ENCODE measurements at places on chromosomes 11 and 22.

- no peak for DNase-seq
These were observed 55.7 kb downstream of the PHF21B start for GRCh38 chr22:44954149-44954548.

DNA sequence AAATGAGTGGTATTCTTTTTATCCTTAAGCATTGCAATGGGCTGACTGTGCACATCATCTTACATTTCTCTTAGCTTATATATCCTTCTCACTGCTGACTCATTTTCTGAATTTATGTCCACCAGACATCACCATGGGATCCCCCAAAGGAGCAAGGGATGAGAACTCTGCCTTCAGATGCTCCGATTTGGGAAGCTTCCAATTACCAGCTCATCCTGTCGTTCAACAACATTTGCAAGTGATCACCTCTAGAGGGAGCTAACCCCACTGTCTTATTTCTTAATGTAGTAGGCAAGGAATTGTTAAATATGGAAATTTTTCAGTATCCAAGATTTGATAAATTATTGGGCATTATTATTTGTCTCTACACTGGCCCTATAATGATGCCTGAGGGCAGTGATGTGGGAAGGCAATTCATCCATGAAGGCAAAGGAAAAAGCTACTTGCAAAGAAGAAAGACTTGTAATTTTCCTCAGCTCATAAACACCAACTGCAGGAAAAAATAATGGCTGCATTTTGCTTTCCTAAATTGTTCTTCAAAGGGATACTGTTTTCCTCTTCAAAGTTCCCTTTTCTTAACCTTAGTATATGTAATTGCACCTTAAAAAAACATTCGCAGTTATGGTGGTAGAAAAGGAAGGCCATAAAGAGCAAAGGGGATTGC lies 102.4 kb upstream of the FSHB start:
- DNase-seq: peak; percentile 49

DNA sequence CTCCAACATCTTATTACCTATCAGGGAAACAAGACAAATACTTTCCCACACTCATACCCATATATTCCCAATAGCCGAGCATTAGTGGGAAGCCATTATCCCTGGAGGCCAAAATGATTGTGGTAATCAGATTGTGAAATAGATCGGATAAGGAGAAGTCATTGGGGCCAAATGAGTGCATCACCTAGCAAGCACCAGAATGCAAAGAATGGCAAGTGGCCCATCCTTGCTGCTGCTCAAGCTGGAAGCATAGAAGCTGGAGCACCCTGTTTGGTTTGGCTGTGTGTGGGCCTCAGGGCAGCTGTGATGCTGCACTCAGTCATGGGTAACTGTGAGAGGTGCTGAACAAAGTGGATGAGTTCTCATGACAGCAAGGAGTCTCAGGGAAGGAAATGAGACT lies 18.7 kb upstream of the DBX1 start:
- no peak for DNase-seq

DNA sequence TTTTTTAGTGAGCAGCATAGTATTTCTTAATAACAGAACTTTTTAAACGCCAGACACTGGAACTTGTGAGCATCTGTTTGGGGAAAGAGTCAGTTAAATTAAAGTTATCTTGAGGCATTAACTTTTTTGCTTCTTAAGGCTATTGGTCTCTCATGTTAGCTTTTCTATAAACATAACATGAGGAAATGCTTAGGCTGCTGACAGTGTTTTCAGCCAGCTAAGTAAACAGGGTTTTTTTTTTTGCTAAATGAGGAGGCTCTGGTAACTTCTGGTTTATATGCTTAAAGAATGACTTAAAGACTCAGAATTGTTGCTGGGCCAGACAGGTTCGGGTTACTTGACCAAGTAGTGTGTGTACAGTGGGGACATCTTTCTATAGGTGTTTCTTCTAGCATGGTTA lies 95.8 kb upstream of the ALKBH3 start:
- DNase-seq: no peak

- peak; percentile 30 for DNase-seq
These were observed 15.8 kb downstream of the UPB1 start for GRCh38 chr22:24510637-24511625.

GRCh38 chr11:2528301-2529050 lies 83.7 kb downstream of the KCNQ1 start:
- no peak for DNase-seq

GRCh38 chr11:66408488-66409214 lies 12.2 kb upstream of the NPAS4 start:
- DNase-seq: peak; percentile 85

GRCh38 chr11:100870138-100870537 lies 183.1 kb downstream of the ARHGAP42 start:
- DNase-seq: no peak

- no peak for DNase-seq
These were observed 17.9 kb downstream of the STX3 start for GRCh38 chr11:59773083-59773440.

DNA sequence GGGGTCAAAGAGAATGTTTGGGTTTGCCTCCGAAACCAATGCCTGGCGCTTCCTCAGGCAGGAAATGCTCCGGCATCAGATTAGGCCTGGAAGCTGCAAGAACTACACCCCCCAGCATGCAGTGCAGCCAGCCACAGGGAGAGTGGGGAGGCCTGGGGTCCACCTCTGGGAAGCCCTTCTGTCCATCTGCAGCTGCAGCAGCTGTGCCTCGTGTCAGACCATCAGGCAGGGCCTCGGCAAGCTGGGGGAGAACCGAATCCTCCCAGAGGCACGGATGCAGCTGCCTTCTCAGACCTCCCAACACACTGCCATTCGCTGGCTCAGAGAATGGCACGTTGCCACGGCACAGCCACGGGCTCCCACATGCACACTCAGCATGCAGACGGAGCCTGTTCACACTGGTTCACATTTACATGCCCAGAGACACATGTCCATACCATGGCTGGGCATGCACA lies 57.4 kb downstream of the NECTIN1 start:
- DNase-seq: no peak

DNA sequence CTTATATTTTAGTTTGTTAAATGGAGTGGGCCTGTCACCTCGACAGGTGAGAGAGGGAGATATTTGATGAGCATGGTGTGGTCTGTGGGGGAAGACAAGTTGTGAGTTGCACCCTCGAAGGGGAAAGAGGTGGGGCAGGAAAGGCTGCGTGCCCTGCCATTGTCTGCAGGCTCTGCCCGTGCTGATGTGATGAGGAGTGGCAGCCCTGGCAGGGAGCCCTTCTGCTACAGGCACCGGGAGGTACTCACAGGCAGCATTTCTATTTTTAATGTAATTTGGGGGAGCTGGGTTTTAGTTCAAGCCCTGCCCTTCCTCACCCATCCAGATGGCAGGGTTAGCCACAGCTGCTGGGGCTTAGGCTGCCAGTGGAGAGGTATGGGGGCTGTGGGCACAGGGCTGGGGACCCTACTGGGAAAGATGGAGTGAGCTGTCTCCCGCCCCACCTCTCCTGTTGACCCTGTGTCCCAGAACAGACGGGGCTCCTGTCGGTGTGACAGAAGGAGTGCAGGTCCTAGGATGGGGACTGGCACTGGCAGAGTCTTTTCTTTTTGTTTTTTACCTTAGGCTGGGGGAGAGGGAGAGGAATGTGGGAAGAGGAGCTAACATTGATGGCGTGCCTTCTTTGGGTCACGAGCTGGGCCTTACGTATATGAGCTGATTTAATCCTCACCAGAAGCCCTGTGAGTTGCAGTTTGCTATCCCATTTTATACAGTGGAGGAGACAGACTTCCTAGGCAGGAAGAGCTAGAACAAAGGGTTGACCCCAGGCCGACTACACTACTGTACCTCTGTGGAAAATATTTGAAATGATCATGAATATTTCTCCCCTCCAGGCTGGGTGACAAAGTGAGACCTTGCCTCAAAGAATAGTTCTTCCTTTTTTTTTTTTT lies 51.6 kb downstream of the CEP164 start:
- no peak for DNase-seq

DNA sequence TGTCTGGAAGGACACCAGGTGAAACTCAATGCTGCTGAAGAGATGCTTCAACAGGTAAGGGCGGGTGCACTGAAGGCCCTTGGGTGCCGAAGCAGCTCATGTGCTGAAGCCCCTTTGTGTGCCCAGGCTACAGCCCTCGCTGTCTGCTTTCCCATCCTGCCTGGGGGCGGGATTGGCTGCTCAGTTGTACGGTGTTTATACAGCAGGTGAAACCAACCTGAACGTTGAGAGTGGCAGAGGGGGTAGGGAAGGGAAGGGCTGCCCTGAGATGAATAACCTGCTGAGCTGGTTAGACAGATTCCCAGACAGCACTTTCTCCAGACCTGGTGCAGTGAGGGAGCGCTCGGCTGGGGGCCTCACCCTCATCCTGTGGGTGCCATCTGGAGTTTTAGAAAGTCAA lies 75.7 kb downstream of the CYB5R2 start:
- no peak for DNase-seq

GRCh38 chr22:35460688-35461087 lies 60.7 kb downstream of the MCM5 start:
- DNase-seq: no peak

GRCh38 chr22:19569276-19569640 lies 45.0 kb upstream of the CLDN5 start:
- DNase-seq: no peak

GRCh38 chr22:36510384-36510783 lies 3.5 kb upstream of the FOXRED2 start:
- no peak for DNase-seq

- no peak for DNase-seq
These were observed 9.0 kb upstream of the AHNAK start for GRCh38 chr11:62555464-62556107.

GRCh38 chr11:38411149-38411548 lies 1813.1 kb upstream of the RAG2 start:
- DNase-seq: peak; percentile 0

- DNase-seq: peak; percentile 77
These were observed 80.0 kb upstream of the PPARA start for GRCh38 chr22:46070215-46070802.

DNA sequence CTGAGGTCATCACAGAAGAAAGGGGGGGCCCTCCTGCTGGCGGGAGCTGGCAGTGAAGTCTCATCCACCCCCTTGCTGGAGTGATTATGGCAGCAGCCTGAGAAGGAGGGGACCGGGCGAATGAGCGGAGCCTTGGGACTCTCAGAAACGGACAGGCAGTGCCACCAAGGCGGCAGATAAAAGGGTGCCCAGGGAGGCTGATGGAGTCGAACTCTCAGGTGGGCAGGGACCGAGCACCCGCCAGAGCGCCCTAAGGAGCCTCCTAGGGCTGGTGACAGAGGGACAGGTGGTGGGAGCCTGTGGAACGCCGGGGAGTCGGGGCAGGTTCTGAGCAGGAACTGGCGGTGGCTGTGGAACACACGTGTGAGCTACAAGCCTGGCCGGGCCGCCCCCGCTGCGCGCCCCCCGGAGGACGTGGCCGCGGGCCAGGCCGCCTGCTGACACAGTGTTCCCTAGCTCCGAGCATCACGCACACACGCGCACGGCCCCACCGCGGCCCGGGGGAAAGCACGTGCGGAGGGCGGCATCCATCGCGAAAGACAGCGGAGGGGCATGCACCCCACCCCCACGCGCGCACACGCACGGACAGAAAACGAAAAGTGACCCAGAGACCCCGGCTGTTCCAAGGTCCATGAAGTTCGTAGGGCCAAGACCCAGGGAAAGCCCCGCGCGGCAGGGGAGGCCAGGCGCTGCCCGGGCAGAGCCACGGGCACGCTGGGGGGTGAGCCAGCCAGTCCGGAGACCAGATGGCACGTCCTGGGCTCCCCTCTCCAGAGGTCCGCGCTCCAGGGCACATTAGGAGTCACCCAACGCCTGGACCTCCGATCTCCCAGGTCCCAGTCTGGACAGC lies 1.0 kb downstream of the VWCE start:
- peak; percentile 63 for DNase-seq

DNA sequence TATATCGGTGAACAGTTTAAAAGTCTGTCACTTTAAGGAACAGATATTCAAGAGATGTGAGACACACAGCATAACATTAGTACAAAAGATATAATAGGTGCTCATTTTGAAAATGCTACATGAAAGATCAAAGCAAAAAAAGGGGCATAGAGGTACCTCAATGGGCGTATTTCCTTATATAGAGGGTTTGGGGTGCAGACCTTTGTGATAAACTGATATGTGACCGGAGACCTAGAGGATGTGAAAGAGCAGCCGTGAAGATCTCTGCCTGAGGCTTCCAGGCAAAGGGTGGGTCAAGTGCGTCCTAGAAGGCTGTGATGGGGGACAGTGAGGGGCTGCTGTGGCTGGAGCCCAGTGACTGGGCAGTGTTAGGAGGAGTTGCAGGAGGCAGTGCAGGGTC lies 551.4 kb downstream of the ETS1 start:
- DNase-seq: no peak

DNA sequence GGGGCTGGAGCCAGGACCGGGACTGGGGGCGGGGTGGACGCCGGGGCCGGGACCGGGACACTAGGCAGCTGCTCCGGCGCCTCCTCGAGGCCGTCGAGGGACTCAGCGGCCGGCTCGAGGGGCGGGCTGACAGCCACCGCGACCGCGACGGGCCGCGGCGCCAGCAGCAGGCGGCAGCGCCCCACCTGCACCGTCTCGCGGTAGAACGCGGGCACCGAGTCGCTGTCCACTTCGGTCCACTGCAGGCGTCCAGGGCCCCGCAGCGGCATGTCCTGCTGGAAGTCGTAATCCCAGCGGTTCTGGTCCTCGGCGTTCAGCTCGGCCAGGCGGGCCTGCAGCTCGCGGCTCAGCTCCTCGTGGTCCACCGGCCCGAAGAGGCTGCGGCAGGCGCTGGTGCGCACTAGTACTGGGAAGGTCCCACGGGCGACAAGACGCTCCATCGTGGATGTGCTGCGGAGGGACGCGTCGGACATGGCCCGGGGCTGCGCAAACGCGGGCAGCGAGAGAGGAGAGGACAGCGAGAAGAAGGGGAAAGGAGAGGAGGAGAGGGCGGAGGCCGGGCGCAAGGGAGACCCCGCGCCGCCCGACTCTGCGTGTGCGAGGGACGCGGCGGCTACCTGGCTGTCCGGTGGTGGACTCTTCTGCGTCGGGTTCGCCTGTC lies 428 bp downstream of the CDKN1C start:
- peak; percentile 49 for DNase-seq

DNA sequence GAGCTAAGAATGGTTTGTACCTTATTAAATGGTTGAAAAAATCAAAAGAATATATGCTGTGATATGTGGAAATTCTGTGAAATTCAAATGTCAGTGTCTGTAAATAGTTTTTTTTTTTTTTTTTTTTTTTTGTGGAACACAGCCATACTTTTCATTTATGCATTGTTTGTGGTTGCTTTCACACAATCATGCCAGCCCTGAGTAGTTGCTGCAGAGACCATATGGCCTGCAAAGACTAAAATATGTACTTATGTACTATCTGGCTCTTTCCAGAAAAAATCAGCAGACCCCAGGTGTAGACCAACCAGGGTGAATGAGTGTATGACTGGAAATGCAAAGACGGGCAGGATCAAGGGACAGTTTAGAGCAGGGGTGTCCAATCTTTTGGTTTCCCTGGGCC lies 98.3 kb downstream of the PTPRJ start:
- DNase-seq: no peak

Data from ELR (cell line).